ENCODE measurements at places on chromosomes 16 and 17. TPM values are rescaled to one million over a fixed set of nuclear protein-coding genes. Genes with fewer than 3 reads are reported as not detected.
A peak's percentile ranks its signal among the peaks of the same experiment; 100 is the strongest.

- peak; percentile 14 for DNase-seq
Observed at GRCh38 chr17:28811651-28812090, 30.9 kb downstream of the FAM222B start.

DNA sequence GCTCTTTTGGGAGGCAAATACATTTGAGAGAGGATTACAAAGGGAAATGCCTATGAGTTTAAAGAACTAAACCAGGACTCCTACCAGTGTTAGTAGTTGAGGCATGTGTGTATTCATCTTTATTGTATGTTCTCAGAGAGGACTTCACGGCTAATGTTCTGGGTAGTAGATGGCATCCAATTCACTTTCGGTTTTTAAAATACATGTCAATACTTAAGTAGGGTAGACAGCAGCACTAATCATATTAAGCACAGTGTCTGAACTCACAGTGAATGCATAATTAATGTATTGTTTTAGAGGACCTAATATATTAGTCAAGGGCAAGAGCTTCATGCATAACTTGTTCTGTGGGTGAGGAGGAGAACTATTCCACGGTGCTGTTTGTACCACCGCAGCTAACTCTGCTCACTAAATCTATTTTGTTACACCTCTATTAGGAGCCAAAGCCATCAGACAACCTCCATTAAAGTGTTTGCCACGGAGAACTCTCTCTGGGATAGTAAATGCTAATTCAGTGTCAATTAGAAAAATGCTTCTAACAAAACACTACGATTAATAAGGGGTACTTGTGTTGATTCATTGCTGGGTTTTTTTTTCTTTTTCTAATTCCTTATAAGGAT lies 56.3 kb downstream of the COX10 start:
- DNase-seq = no peak

The RNU2-1 gene
- 8,052 TPM for total RNA-seq

- no peak for DNase-seq
Observed at GRCh38 chr17:82327757-82328140, 5.8 kb downstream of the SECTM1 start.

The HBQ1 gene
- not detected for total RNA-seq

The SLC13A2 gene
- not detected for total RNA-seq

DNA sequence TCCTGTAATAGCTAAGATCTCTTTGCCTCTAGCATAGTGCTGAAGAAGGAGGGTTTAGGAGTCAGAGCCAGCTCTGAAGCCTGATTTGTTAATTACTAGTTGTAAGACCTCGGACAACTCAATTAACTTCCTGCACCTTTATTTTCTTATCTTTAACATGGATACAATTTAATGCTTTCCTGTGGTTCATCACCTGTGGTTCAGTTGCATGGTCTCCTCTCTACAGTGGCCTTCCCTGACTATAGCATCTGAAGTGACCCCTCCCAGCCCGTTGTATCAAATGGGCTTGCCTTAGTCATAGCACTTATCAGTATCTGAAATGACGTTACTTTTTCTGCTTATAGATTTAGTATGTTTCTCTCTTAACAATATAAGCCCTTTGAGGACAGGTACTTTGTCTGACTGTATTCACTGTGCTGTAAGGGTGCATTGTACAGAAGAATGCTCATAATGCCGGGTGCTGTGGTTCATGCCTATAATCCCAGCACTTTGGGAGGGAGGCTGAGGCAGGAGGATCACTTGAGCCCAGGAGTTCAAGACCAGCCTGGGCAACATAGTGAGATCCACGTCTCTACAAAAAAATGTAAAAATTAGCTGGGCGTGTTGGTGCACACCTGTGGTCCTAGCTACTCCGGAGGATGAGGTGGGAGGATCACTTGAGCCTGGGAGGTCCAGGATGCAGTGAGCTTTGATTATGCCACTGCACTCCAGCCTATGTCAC lies 2.6 kb upstream of the NDE1 start:
- DNase-seq = no peak

The GJD3 gene
- 0.22 TPM for total RNA-seq

- no peak for DNase-seq
Observed at GRCh38 chr16:28534542-28535373, 4.0 kb downstream of the NUPR1 start.

The C17orf78 gene
- not detected for total RNA-seq

DNA sequence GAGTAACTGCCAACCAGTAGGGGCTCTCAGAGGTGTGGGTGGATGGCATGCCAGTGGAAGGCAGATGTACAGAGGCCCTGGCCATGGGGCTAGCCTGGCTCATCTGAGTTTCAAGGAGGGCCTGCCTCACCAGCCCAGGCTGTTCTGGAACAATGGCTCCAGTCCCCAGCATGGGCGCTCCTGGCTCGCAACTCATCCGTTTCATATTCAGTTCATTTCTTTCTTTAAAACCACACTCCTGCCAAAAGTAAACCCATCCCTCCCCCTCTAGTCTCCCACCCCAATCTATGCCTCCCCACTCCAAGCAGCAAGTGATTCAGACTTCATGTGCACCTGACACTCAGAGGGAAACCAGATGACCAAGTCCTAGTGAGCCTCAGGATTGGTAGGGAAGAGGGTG lies 2.4 kb downstream of the CCL13 start:
- DNase-seq = no peak

DNA sequence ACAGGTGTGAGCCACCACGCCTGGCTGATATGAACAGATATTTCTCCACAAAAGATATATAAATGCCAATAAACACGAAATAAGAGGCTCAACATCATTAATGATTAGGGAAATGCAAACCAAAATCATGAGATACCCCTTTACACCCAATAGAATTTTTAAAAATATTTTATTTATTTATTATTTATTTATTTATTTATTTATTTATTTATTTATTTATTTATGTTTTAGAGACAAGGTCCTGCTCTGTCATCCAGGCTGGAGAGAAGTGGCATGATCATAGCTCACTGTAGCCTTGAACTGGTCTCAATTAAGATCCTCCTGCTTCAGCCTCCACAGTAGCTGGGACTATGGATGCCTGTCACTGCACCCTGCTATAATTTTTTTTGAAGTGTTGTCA lies 30.8 kb downstream of the APPBP2 start:
- no peak for DNase-seq

The ADAD2 gene
- total RNA-seq = not detected

The NLRC5 gene
- total RNA-seq = 468 TPM

The TMEM235 gene
- not detected for total RNA-seq

The DHX58 gene
- 52.4 TPM for total RNA-seq

The PSMD11 gene
- total RNA-seq = 78.8 TPM

- DNase-seq = peak; percentile 64
Observed at GRCh38 chr17:82300707-82301270, 16.6 kb downstream of the CD7 start.

DNA sequence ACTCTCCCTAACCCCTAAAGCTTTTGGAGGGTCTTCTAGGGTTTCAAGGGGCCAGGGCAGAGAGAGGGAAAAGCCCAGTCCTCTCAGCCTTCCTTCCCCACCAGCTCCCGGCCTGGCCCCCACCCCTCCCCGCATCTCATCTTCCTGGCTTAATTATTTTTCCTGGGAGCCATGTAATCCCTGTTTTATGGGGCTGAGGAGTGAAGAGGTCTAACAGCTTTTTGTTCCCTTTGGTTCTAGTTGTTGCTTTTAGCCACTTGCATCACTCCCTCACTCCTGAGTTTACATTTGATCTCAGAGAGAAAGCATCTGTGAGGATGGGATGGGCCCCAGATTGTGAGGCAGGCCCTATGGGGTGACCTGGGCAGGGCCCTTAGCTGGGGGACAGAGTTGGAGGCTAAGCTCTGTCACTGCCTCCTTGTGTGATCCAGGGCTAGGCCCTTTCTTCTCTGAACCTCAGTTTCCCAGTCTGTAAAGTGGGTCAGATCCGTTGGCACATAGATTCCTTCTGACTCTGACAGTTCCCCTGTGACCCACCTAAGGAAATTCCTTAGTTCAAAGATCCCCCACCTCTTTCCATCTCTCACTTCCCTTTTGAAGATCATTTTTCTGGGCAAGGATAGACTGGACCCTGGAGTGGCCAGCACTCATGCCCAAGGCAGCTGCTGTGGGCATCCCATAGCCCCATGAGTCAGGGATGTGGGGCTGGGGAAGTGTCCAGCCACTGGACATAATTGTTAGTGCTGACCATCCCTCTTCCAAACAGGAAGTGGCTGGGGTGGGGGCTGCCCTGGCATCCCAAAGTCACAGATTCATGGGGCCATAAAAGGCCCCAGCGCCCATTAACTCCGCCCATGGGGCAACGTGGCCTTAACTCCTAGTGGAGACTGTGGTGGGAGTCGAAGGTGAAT lies 20.1 kb downstream of the UNC119 start:
- no peak for DNase-seq

DNA sequence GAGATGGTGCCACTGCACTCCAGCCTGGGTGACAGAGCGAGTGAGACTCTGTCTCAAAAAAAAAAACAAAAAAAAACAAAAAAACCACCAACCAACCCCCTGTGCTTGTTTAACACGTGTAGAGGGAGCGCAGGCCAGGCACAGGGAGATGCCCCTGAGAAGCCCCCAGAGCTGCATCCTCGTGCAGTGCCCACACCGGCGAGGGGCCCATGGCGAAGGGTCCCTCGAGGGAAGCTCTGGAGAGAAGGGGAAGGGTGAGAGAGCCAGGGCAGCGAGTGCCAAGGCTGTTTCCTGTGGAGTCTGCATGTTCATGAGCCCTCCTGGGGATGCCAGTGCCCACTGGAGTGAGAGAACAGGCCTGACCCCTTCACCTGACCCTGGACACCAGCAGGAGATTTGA lies 47.8 kb upstream of the GSE1 start:
- no peak for DNase-seq

DNA sequence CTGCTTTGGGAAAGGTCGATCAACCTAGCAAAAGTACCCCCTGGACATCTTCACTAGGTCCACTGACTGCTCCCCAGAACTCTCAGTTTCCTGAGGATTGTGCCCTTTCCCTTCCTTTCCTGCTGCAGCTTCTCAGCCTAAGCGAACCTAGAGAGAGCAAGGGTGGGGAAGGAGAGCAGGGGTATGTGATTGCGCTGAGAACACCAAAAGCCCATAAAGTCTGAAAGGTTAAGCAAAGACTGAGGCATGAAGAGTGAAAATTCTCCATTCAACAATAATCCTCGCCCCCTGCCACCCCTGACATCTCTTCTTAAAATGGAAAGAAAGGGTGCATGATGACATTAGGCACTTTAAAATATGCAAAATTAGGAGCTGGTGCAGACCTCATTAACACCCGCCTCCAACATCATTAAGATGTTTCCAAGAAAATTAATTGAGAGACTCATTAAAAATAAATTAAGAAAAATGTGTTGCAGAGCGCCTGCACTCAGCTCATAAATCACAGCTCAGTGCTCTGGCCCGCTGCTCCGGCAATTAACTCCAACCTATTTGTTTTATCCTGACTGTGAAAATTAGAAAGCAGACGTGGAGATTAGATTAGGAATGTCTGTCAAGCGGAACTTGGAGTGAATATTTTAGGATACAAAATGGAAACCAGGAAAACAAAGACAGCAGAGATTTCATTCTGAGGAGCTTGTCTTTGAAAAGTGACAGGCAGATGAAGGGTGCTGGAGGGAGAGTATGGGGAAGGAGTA lies 49.1 kb upstream of the PMFBP1 start:
- DNase-seq = no peak

The TBC1D3K gene
- not detected for total RNA-seq

The B9D1 gene
- 1.6 TPM for total RNA-seq

DNA sequence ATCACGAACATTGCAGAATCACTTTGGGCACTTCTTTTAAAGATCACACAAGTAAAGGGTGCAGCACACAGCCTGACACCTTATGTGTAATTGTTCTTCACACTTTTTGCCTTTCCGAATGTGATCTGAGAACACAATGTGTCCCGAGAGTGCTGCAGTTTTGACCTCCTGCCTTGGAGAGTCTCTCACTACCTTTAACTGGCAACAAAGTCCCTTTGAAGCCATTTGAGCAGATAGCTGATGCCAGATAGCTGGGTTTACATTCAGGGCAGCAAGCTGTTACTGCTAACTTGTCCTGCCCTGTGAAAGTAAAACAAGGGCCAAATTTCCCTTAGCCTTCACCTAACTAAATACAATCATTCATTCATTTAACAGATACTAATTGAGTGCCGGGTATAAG lies 411.0 kb upstream of the DYNLRB2 start:
- no peak for DNase-seq

DNA sequence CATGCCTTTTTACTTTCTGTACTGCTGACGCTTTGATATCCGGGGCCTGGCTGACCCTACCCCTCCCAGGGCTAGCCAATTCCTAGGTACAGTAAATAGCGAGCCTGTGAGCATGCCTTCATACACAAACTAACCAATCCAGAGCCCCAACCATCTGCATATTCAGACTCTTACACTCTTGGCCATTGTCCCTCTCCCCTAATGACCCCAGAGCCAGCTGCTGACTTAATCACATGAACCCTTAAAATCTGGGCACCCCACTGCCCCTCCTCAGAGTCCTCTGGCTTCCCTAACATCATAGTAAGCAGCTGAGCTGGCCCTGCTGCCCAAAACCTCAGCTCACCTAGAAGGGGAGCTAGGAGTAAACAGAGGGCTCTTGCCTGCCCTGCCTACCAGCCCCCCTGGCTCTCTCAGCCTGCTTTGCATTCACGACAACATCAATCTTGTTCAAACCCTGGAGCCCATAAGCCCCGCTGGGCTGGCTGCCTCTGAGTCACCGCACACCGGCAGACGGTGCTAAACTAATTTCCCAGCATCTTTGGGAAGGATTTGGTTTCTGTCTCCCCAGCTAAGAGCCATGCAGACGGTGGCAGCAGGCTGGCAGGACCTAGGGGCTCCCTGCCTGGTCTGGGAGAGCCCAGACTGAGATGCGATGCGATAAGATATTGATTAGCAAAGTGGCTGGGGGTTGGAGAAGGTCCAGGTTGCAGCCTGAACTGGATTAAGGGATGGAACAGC lies 63.2 kb downstream of the CLEC19A start:
- DNase-seq = no peak

The CCL16 gene
- not detected for total RNA-seq

The ABAT gene
- 5.4 TPM for total RNA-seq

DNA sequence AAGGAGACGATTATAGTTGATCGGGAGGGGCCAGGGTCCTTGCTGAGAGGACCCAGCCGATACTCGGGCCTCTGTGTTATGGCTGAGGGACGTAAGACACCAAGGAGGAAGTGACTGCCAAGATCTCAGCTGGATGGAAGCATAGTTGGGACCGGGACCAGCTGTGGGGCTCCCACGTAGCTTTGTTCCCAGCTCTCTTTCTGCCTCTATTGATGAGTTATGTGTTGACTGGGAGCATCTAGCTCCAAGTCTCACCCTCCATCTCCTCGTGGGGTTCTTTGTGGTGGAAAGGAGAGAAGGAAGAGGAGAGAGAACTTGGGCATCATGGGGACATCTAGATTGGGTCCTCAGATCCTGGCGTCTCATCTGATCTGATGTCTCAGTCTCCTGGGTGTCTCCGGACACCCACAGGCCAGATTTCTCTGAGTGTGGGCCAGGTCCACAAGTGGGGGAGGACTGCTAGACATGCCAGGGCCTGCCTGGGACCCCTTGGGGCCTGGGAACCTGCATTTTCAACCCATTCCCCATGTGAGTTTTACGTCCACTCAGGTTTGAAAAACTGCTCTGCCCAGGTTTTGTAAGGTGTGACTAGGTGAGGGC lies 1.0 kb downstream of the MGRN1 start:
- DNase-seq = no peak

DNA sequence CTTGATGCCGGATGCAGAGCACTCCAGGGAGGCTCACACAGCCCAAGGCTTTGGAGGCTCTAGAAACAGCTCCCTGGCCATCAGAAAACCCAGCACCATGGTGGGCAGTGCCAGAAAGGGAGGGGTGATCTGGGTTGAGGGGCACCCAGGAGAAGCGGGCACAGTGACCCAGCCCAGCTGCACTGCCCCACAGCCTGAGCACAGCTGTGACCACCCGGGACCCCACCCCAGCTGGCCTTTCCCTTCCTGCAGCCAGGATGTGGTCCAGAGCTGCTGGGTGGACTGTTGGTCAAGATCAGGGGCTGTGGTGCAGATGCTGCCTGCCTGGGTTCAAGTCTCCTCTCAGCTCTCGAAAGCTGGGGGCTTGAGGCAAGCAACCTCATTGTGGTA lies 223.1 kb downstream of the ZNF423 start:
- no peak for DNase-seq

The C1QL1 gene
- 0.67 TPM for total RNA-seq
